ENCODE measurements at places on chromosomes 3 and 15. TPM values are rescaled to one million over a fixed set of nuclear protein-coding genes. Genes with fewer than 3 reads are reported as not detected.

Gene SLC28A2
- total RNA-seq = not detected

Gene KY
- 22.5 TPM for total RNA-seq

Gene CCR8
- total RNA-seq = not detected

Gene GOLGA6B
- not detected for total RNA-seq

Gene EPHB1
- total RNA-seq = 0.87 TPM

Gene DNAJC13
- total RNA-seq = 23.3 TPM

Gene CPEB1
- total RNA-seq = 0.80 TPM

Gene FOXL2
- not detected for total RNA-seq

Gene DBR1
- total RNA-seq = 7.9 TPM

Gene IDH2
- 573 TPM for total RNA-seq

Gene COX5A
- total RNA-seq = 971 TPM

Gene CHCHD4
- total RNA-seq = 30.8 TPM

Gene RAMAC
- 14.1 TPM for total RNA-seq

Gene WDR72
- total RNA-seq = not detected

Gene GOLGA6D
- not detected for total RNA-seq

Gene RASL12
- 20.8 TPM for total RNA-seq

Gene EHD4
- 61.9 TPM for total RNA-seq

Gene GOLGA8G
- total RNA-seq = not detected

Gene PODXL2
- total RNA-seq = 1.0 TPM

Gene CCDC54
- not detected for total RNA-seq

Gene SERINC4
- not detected for total RNA-seq

Gene IMP3
- 42.3 TPM for total RNA-seq

Gene LINGO1
- 1.8 TPM for total RNA-seq

Gene CMTM8
- total RNA-seq = 3.5 TPM

Gene CEP97
- total RNA-seq = 6.9 TPM

Gene P2RY1
- 6.4 TPM for total RNA-seq

All from heart left ventricle (tissue), 16 donors.